Fibroblast of the aortic adventitia (primary cell): ENCODE measurements at places on chromosomes 5 and 9.
A peak's percentile ranks its signal among the peaks of the same experiment; 100 is the strongest.

DNA sequence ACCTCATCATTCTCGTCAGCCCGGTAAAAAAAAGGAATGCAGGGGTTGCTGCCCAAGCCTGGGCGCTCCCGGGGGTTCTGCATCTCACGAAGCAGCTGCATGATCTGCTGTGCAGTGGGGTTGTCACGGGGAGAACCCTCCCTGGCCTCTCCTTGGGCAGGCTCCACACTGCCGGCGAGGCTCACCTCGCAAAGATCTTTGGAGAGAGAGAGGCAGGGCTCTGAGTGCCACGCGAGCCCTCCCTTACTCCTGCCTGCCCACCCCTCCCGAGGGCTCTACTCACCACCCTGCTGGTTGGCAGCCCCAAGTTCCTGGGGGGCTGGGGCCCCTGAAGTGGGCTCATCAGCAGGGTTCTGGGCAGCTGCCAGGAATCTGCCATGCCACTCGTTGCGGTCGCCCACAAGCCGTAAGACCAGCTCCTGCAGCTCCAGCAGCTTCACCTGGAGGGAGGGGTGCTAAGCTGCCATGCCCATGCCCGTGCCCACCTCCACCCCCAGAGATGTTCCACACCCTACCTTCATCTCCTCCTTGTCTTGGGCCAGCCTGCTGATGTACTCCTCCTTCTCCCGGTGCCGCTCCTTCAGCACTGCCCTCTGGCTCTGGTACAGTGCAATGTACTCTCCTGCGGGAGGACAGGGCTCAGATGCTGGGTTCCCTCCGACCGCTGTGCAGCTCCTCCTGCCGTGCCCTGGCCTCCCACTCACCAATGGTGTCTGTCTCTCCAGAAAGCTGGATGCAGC, 18.6 kb downstream of the GOLGA2 start:
- DNase-seq: no peak

DNA sequence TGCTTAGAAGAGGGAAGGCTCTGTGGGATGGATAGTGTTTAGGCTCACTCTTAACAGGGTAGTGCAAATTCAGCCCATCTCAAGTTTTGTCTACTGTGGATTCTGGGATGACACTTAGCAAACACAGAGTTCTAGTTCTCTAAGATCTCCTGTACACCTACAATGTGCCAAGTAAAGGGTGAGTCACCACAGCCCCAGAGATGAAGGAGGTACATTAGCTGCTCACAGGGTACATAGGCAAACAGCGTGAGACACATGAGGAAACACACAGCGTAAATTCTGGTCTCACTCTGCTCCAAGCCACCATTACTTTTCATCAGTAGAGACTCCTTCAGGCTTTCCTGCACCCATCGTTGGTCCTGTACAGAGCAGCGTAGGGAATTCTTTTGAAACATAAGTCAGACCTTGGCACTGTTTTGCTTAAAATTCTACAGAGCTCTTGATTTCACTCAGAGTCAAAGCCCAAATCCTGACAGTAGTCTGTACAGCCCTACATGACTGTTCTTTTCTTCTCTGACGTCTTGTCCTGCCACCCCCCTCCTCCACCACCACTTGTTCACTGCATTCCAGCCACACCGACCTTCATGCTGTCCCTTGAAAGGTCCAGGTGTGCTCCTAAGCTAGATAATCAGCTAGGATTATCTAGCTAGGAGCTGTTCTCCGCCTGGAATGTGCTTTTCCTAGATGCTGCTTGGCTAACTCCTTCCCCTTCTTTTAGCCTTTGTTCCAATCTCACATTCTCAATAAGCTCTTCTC, 8.7 kb downstream of the ASTN2 start:
- no peak for DNase-seq

DNA sequence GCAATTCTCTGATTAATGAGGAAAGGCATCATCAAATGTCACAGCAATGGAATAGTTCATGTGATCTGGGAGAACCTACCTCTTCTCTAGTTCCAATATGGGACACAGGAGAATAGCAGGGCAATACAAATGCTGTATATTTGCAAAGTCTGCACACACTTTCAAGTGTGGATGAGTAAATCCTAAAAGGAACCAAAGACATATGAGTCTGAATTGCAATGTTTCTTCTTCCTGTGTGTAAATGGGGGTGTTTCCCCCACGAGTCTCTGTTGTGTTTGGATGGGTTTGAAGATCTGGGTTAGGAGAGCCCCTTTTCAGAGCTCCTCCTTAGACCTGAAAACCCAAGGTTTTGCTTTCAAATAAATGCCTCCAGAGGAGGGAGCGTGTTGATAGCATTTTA, 26.9 kb downstream of the SLC46A2 start:
- no peak for DNase-seq

DNA sequence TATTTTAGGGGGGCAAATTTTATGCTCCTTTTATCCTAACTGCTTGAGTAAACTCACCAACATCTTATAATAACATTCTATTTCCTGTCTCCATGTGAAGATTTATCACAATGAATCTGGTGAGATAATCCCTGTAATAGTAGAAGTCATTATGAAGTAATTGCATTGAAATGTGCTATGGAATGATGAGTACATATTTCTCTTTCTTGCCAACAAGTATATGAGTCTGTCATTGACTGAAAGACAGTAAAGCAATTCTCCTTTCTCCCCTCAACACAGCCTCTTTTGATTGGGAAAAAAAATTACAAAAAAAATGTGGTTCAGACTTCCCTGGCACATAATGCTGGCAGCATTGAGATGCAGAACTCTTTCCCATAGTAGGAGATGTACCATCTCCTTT, 459.2 kb upstream of the RGMB start:
- DNase-seq: peak; percentile 69
